Brain (organoid and tissue), 16 donors: ENCODE measurements at places on chromosomes 1 and 21. TPM values are rescaled to one million over a fixed set of nuclear protein-coding genes. Genes with fewer than 3 reads are reported as not detected.

The FBXO2 gene
- 103 TPM for polyA plus RNA-seq

The SPRR1A gene
- polyA plus RNA-seq = 91.9 TPM

The KANK4 gene
- 1.7 TPM for polyA plus RNA-seq

The PLD5 gene
- polyA plus RNA-seq = 8.1 TPM

The KRTAP12-2 gene
- polyA plus RNA-seq = not detected

The FCRL2 gene
- polyA plus RNA-seq = not detected

The IGSF21 gene
- polyA plus RNA-seq = 25.5 TPM

The TMOD4 gene
- not detected for polyA plus RNA-seq

The PDC gene
- not detected for polyA plus RNA-seq

The TEKT2 gene
- 12.0 TPM for polyA plus RNA-seq

The NTNG1 gene
- polyA plus RNA-seq = 1.3 TPM

The ADAMTS4 gene
- polyA plus RNA-seq = 17.3 TPM

The RAB3B gene
- polyA plus RNA-seq = 60.0 TPM
